Osteocyte (in vitro differentiated cells): ENCODE measurements at places on chromosomes 7 and 10. TPM values are rescaled to one million over a fixed set of nuclear protein-coding genes. Genes with fewer than 3 reads are reported as not detected.
A peak's percentile ranks its signal among the peaks of the same experiment; 100 is the strongest.

Gene ACSL5
- total RNA-seq: 0.46 and 0.57 TPM in 2 replicates

DNA sequence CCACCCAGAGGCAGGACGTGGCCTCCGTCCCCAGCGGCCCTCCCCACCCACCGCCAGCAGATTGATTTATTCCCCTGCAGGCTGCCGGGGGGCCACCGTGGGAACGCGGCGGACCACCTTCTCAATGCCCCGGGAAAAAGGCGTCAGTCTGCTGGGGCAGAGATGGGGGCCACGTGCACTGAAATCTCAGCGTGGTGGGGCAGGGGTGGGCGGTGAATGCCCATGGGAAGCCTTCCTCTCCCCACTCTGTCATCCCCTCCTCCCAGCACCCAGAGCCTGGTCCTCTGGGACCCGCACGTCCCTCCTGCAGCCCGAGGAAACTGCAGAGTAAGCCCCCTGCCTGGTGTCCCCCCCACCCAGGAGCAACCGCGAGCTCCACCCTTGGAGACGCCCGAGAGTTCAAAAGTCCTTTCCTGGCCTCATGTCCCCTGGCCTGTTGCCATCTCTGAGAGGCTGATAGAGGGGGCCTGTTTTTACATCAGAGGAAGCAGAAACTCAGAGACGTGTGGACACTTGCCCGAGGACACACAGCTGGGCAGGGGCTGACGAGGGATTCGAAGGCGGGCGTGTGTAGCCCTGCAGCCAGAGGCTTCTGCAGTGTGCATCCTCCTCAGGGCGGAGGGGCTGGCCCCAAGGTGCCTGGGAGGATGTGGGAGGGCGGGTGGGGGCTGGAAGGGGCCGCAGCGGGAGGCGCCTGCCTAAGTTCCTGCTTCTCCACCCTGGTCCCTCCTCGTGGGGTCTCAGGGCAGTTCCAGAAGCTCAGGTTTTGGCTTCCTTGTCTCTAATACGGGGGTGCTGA, 21.8 kb downstream of the UNCX start:
- DNase-seq: no peak

DNA sequence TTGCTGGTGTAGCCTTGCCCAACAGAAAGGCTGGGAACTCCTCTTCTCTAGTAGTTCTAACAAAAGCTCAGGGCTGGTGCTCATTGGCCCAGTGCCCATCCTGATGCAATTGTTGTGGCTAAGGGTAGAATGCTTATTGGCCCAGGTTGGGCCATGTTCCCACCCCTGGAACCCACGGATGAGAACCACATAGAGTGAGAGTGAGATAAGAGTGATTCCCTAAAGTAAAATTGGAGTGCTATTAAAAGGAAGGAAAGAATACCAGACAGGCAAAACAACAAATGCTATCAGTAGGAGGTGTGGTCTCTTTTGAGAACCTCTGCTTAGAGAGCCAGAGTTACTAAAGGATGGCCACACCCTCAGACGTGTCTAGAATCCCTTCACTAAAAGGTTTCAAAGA, 49.2 kb downstream of the LGI1 start:
- no peak for DNase-seq

DNA sequence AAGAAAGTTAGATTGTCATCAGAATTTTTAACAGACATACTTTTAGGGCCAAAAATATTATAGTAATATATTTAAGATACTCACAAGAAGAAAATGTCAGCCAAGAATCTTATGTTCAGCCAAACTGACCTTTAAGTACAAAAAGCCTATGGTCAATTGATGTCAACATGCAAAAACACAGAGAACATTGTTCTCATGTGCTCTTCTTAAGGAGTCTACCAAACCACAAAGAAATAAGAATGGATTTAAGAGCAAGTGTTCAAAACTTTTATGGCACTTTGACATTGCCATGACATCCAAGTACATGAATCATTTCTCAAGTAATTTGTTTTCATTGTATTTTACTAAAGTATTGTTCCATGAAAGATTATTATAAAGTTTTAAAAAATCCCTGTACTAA, 180.4 kb downstream of the TMEM26 start:
- DNase-seq: no peak

DNA sequence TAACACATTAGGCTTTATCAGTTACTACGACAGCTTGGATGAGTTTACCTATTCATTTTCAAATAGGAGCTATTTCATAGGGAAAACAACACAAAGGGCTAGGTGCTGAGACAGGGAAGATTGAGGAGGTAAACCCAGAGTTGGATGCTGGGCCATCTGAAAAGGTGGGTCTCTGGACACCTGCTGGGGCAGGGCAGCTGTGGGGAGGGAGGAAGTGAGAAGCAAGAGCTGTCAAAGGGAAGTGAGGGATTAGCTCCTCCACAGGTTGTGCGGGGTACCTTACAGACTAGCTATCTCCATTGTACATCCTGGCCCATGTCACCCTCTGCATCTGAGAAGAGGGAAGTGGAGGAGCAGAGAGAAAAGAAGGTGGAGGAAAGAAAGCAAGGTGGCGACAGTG, 48.9 kb downstream of the BLNK start:
- DNase-seq: no peak

DNA sequence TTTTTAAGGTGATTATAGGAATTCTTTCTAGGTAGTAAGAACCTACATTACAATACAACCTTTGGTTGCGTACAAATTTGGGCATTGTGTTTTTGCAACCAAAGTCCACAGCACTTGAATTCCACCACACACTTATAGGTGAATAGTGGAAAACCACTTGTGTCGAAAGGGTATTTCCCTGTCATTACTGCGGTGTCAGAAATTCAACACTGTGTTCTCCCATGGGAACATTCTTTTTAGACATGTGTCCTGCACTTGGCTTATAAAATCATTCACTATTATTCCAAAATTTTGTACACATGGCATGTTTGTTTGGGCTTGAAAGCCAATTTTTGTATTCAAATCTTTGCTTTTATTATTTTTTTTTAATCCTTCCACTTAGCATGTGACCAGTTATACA, 333.7 kb downstream of the PRPF18 start:
- no peak for DNase-seq

Gene WEE2
- not detected in 2 replicates for total RNA-seq

Gene CUZD1
- total RNA-seq: 0.30 and 0.81 TPM in 2 replicates

DNA sequence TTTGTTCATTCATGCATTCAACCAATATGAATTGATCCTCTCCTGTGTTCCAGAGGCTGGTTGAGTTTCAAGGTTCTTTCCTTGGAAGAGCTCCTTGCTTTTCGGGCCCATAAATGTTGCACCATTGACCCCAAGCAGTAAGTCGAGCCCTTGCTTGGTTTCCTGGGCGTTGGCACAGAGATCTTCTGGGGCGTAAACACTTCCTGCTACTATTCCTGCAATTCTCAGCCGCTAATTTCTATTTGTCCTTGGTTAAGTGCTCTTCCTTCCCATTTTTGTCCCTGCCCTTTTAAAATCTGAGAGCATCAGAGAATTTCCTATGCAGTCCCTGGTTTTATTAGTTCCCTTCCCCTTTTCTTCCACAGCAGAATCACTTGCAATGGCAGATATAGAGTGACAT, 44.1 kb upstream of the ADRB1 start:
- no peak for DNase-seq

DNA sequence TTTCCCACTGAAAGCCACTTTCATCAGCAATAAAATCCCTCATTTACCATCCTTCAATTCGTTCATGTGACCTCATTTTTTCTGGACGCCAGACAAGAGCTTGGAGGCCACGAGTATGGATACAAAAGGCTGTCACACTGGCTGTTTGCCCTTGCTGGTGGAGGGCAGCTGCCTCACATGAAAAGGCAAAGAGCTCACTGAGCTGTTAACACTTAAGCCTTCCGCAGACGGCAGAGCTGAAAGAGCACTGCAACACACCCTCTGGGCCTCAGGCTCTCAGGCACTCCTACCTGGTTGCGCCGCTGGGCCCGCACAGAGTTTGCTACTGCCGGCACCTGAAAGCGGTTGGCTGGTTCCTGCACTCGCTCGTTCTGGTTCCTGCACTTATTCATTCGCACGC, 193.5 kb downstream of the CFTR start:
- DNase-seq: no peak

Gene FAM53B
- total RNA-seq: 14.7 and 17.0 TPM in 2 replicates

- DNase-seq: peak; percentile 36
Observed at GRCh38 chr7:47418601-47419309, 163.2 kb downstream of the TNS3 start.

Gene TMEM60
- total RNA-seq: 19.3 and 19.7 TPM in 2 replicates
